ENCODE measurements at places on chromosomes 4 and X.
A peak's percentile ranks its signal among the peaks of the same experiment; 100 is the strongest.

DNA sequence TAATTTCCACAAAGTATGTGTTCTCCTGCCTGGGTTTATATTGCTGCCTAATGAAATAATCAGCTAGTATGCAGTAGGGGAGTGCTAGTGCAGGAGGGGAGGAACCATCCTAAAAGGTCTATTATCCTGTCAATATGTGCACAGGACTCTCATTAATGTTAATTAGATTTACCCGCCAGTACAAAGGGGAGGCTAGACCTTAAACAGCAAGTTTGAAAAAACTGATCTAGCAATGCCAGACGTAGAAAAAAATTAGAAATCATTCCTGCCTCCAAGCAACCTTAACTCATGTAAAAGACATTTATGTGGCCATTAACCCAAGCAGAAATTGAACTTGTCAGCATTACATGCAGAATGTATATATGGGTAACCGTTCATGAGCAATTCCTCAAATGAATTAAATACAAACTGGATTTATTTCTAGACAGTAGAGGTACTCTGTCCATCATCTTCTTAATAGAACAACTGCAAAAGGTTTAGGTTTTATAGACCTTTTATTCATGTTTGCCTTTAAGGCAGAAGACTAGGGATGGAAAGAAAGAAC is 294.3 kb upstream of the TENM3 start:
- no peak for DNase-seq

DNA sequence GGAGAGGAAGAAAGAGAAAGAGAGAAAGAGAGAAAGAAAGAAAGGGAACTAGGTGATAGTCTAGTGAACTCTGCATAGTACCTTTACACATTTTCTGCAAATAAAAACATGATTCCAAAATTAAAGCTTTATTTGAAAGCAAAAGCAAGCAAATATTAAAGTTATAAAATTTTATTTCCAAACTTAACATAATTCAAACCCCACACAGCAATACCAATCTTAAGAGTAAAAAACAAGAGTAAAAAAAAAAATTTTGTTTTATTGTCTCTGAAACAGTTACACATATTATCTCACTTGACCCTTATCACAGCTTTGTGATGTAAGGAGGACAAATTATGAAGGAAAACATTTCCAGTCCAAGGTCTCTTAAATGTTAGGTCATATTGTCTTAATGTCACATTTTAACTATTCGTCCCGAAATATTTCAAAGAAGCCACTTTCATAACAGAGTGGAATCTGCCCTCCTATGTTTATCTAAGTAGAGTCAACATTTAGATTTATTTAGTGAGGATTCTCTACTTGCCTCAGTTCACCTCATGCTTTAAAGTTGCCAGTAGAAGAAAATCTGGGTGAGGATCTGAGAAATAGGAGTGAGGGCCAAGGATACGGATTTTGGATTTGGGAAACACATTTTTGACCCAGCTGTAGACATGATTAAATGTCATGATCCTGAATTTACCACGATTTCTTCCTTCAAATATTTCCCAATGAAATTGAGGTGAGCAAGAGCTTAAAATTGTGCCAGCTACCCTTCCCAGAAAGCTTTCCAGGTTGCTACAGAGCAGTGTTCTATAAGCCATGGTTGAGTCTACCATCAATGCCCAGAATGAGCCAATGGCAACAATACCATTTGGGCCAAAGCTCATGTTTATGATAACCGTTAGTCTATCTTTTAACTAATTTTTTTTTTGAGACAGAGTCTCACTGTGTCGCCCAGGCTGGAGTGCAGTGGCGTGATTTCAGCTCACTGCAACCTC is 7.5 kb upstream of the FGA start:
- no peak for DNase-seq

- peak; percentile 43 for DNase-seq
Observed at GRCh38 chr4:3074846-3075651, 568 bp downstream of the HTT start.

DNA sequence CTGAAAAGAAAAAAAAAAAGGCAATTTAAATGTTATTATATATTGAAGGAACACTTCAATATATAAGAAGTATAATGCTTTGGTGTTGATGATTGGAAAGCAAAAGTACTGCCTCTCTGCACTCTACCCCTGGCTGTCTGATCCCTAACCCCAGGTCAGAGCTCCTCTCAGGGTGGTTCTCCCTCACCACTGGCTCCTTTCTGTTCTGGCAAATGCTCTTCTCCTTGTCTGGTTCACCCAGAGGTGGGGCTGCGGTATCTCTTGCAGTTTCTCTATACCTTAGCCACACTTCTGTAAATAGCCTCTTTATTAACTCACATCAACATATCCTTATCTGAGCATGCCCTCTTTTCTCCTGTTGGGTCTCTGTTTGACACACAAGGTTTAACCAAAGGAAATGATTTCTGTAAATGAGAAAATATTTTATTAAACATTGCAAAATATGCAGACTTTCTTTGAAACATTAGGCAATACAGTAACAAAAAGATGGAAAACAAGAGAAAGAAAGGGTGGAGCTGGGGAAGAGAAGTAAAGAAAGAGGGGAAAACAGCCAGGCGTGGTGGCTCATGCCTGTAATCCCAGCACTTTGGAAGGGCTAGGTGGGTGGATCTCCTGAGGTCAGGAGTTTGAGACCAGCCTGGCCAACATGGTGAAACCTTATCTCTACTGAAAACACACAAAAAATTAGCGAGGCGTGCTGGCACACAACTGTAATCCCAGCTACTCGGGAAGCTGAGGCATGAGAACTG is 45.7 kb downstream of the ING2 start:
- DNase-seq: no peak

DNA sequence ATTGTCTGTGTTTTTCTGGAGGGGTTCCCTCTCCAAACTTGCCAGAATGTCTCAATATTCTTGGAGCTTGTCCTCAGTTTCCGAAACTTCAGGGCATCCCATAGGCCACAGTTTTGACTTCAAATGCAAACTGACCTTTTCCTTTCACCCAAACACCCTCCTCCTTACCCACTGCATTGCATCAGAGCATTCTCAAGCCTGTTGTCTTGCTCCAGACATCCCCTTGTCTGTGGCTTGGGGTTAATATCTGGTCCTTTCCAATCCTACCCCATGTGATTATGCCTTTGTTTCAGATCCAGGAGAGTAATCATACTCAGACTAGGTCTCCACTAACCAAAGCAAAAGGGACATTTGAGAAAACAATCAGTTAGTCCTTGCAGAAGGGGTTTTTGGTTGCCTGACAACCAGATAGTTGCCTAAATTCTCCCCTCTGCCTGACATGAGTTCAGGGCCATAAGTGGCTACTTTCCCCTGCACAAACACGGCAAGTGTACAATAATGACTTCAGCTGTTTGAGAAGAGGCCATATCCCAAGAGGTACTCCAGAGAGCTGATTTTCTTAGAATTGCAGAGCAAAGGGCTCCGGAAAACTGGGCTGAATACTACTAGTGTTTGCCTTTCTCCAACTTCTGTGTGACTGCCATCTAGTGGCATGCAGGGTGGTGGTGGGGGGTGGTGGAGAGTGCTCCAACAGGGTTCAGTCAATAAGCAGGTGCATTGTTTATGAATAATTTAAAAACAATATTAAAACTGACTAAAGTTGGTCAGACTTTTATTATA is 130.2 kb downstream of the CHRDL1 start:
- no peak for DNase-seq

DNA sequence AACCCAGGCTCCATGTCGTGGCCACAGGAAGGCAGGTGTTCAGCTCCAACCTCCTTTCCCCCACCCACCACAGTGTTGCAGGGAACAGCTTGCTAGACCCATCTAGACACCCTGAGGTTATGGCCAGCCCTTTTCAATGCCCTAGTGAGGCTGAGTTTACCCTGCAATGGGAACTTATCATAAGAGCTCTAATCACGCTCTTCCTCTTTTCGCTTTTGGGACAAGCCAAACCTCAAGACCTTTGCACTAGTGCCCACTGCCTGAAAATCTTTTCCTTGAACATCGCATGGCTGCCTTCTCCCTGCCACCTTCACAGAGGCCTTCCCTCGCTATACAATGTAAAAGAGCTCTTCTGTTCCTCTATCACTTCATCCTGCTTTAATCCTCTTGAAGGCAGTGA is 2.4 kb upstream of the FGFBP2 start:
- DNase-seq: no peak

GRCh38 chr4:147780137-147780777 is 48.4 kb downstream of the ARHGAP10 start:
- DNase-seq: no peak

DNA sequence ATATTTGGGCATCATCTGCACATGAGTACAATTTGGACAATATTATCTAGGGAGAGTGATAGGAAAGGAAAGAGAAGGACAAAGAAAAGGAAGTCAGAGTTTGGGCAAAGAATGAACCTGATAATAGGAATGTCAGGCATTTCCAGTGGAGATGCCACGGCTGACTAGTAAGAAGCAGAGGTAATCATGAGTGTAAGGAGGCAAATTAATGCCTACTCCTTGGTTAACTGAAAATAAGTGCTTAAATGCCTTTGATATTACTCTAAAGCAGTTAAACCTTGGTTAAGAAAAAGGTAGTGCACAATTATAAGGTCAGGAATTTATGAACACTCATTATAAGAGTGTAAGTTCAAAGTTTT is 99.2 kb upstream of the DDIT4L start:
- DNase-seq: no peak

DNA sequence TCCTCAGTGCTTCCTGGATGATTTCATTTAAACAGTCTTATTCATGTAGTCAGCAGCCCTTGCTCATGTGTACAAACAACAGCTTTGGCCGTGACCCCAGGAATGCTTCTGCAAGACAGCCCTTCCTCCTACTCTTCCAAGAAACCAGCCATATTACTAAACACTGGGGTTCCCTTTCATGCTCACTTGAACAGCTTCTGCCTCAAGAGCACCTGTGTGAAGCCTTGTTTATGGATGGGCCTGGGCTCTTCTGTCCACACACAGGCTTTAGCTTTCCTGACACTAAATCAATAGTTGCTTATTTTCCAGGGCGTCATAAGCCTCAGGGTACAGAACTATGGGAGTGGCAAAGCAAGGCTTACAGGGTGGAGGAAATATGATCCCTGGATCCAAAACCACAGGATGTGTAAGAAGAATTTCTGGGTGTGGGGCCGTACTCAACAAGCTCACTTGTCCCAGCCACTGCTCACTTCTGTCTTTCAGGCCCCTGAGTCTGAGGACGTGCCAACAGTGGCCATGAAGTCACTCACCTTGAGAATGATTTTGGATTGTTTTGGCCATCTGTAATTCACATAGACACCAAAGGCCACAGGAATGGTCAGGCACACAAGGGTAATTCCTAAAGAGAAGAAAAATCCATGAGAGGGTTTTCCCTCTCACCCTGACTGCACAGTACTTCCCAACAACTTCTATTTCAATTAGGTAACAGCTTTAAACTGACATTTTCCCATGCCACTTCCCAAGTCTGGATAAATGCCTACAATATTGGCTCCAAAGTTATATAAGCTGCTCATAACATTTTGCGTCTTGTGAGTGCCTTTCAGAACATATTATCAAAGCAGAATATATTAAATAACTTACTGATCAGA is 17.7 kb downstream of the SLC10A6 start:
- no peak for DNase-seq

- DNase-seq: no peak
Observed at GRCh38 chrX:29136904-29137303, 549.7 kb downstream of the IL1RAPL1 start.
